ENCODE measurements at places on chromosomes 4 and X.

GRCh38 chr4:54840430-54840829, 182.7 kb downstream of the KIT start:
- DNase-seq = no peak

- no peak for DNase-seq
Measured at GRCh38 chrX:18889346-18890048, 94.4 kb downstream of the PHKA2 start.

GRCh38 chrX:111041018-111041462, 55.0 kb upstream of the PAK3 start:
- no peak for DNase-seq

- no peak for DNase-seq
Measured at GRCh38 chr4:139819082-139819481, 153.5 kb downstream of the MGST2 start.

DNA sequence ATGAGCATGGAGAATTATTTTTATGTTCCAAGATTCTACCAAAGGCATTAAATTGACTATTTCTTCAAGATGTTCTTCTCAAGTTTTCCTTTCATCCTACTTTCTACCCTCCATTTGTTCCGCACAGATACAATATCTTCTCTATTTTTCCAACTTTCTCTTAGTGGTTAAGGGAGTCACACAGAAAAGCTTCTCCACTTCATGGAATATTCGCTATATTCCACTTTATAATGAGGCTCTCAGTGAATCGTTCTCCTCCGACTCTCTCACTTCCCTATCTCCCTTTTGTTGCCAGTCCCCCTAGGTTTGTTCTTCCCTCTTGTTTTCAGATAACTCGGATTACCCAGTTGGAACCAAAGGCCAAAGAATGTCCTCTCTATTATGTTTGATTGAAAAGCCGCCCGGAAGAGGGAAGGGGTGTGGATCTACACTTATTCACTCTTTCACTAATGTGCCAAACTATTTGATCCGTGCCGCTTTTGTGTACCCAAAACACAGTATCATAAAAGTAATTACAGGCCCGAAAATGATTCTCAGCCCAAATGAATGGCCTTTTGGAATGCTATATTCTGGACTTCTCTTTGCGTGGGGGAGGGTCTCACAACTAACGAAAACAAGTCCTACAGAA, 1.2 kb downstream of the SH3D19 start:
- DNase-seq = no peak

DNA sequence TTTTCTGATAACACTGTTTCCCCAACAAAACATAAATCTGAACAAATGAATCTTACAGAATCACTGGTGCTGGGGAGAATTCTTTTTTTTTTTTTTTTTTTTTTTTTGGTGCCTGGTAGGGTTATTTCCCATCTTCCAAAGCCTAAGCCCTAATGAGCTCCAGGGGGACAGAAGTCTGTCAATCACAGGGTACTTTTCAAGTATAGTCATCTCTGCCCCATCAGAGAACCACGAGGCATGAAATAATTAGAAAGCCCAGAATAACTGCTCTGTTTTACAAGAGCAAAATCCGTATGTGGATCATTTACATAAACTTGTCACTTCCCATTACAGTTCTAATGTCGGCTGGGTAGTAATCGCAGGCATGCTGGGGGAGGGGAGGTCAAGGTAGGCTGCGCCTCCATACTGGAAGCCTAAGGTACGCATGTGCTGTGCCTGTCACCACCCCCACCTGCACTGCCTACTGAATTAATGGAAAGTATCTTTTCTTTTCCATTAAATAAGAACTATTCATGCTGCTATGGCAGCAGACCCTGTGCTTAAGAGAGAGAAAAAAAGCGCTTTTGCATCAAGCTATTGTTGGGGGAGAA, 164.7 kb upstream of the LEF1 start:
- DNase-seq = no peak

- DNase-seq = no peak
Measured at GRCh38 chr4:156194896-156195295, 241.2 kb upstream of the CTSO start.

DNA sequence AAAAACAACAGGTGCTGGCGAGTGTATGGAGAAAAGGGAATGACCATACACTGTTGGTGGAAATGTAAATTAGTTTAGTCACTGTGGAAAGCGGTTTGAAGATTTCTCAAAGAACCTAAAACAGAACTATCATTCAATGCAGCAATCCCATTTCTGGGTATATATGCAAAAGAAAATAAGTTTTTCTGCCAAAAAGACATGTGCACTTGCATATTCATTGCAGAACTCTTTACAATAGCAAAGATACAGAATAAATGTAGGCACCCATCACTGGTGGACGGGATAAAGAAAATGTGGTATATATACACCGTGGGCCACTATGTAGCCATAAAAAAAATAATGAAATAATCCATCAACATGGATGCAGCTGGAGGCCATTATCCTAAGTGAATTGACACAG, 105.1 kb upstream of the FSTL5 start:
- no peak for DNase-seq

DNA sequence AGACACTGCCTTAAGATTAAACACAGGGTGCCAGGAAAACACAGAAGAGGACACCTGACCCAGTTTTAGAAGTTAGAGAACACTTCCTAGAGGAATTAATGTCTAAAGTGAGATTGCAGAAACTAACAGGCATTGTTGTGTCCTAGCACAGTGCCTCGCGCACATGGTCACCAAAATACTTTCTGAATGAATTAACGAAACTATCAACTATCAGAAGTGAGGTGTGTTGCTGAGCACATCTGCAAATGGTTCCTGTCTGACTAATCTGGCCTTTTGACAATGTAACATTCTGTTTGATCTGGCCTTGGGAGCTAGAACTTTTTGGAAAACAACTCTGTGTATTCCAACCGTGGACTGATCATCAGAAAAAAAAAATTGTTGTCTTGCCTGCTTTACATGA, 556.8 kb upstream of the LCORL start:
- DNase-seq = no peak

- DNase-seq = no peak
Measured at GRCh38 chr4:133559987-133560386, 410.9 kb downstream of the PCDH10 start.

- DNase-seq = no peak
Measured at GRCh38 chr4:56684320-56685050, 3.4 kb upstream of the HOPX start.

DNA sequence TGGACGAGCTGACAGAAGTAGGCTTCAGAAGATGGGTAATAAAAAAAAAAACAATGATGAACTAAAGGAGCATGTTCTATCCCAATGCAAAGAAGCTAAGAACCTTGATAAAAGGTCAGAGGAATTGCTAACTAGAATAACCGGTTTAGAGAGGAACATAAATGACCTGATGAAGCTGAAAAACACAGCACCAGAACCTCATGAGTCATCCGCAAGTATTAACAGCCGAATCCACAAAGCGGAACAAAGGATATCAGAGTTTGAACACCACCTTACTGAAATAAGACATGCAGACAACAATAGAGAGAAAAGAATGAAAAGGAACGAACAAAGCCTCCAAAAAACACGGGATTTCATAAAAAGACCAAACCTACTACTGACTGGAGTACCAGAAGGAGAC, 10.5 kb downstream of the NELFA start:
- DNase-seq = no peak

DNA sequence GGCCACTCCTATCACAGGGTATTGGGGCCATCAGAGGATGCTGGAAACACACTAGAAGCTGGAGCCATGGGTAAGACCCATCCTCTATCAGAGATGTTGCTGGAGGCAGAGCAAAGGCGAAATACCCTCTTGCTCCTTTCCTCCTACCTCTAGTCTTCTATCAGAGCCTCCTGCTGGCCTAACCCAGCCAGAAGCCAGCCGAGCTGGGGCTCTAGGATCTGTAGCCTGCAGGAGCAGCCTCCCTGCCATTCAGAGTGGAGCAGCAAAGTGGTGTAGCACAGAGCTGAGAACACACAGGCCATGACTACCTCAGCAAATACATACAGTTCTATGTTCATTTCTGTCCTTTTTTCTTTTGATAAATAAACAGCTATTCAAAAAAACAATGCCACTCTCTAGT, 35.7 kb downstream of the GATB start:
- no peak for DNase-seq

- DNase-seq = no peak
Measured at GRCh38 chr4:69707807-69708206, 52.6 kb downstream of the SULT1B1 start.

- DNase-seq = no peak
Measured at GRCh38 chrX:38692961-38693360, 108.3 kb upstream of the MID1IP1 start.

GRCh38 chr4:158013858-158014257, 159.0 kb downstream of the GASK1B start:
- no peak for DNase-seq

- DNase-seq = no peak
Measured at GRCh38 chrX:49266523-49267445, 2.3 kb upstream of the FOXP3 start.

DNA sequence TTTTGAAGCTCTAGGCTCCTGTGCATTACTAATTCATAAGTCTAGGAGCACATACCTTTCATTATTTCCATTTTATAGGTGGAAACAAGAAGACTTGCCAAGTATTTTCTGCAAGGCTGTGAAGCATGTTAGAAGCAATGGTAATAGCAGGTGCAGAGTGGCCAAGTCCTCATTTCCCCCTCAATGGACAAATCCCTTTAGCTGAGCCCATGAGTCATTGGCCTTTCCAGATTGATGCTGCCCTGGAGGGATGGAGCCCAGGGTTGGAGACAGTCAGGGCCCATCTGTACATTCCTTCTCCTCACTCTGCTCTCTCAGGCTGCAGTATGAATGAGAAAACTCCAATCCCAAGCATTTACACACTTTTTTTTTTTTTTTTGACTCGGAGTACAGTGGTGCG, 6.6 kb downstream of the MGST2 start:
- DNase-seq = no peak

DNA sequence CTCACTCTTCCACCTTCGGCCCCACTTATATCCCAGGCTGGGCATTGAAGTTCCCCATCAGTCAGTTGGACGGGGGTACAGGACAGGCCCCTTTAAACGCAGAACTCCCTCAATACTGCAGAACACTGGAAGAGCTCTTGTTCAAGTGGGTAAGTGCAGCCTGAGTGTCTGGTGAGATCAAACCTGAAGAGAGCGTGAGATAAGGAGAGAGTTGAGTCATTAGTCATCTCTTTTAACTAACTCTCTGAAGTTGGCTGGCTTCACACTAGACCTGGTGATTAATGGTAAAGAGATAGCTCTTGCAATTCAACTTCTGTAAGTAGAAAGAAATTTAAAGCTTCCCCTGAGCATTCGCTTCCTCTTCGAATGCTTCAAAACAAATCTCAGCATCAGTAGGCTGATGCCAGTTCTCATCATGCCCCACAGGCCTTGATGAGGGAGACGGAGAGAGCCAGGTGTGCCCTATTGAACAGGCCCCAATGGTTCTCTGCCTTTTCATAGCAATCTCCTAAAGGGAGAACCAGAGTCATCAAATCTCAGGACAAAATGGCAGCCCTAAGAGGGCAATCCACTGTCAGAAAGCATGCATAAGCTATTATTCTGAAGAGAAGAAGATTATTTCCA, 41.0 kb upstream of the JADE1 start:
- DNase-seq = no peak
